ENCODE measurements at places on chromosomes 4 and X. TPM values are rescaled to one million over a fixed set of nuclear protein-coding genes. Genes with fewer than 3 reads are reported as not detected.

The RAB40AL gene
- total RNA-seq: not detected

The MUC7 gene
- total RNA-seq: not detected

The MAGEB16 gene
- total RNA-seq: not detected

- H3K27me3 ChIP-seq: no peaks in the 10 kb centered on the region
- no peak for DNase-seq
- no peak overlapping the region for H3K4me3 ChIP-seq
- no peaks in the 10 kb centered on the region for H3K36me3 ChIP-seq
These were observed 14.6 kb upstream of the PRSS12 start for GRCh38 chr4:118367361-118367760.

GRCh38 chr4:182338063-182338462 lies 94.9 kb downstream of the TENM3 start:
- H3K4me3 ChIP-seq: no peak overlapping the region
- no peaks in the 10 kb centered on the region for H3K27me3 ChIP-seq
- no peaks in the 10 kb centered on the region for H3K4me1 ChIP-seq
- H3K27ac ChIP-seq: no peak overlapping the region
- no peaks in the 10 kb centered on the region for H3K36me3 ChIP-seq

DNA sequence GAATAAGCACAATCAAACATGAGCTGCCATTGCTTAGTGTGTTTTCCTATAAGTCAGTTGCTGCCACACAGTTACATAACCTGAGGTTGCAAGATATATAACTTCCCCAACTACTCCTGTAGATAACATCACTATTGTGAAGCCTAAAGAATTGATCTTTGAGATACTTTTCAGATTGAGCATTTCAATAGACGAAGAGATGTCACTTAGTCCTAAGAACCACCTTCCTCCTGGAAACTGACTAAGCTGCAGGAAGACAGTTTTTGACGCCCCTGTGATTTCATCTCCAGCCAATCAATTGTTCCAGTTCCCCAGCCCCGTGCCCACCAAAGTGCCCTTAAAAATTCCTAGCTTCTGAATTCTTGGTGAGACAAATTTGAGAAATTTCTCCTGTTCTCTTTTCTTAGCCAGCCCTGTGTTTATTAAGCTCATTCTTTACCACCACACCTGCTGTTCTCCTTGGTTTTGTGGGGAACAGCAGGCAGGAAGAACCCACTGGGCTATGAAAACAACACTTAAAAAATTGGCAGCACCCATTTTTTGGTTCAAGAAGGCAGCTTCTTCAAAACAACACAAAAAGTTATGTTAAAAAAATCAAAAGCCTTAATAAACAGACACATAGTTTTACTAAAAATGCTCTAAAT lies 317.1 kb upstream of the PABPC4L start:
- no peak for DNase-seq
- H3K27me3 ChIP-seq: no peaks in the 10 kb centered on the region
- no peak overlapping the region for H3K4me3 ChIP-seq
- no peak overlapping the region for H3K27ac ChIP-seq
- no peaks in the 10 kb centered on the region for H3K36me3 ChIP-seq
- no peaks in the 10 kb centered on the region for H3K4me1 ChIP-seq

GRCh38 chr4:124028182-124028581 lies 631.6 kb downstream of the SPRY1 start:
- no peaks in the 10 kb centered on the region for H3K27me3 ChIP-seq
- H3K36me3 ChIP-seq: no peaks in the 10 kb centered on the region
- peak overlapping the region; percentile 50 for H3K27ac ChIP-seq
- no peak overlapping the region for H3K4me3 ChIP-seq

GRCh38 chr4:17447675-17448298 lies 64.1 kb downstream of the QDPR start:
- H3K4me1 ChIP-seq: no peaks in the 10 kb centered on the region
- no peaks in the 10 kb centered on the region for H3K27me3 ChIP-seq
- DNase-seq: peak; percentile 77
- no peaks in the 10 kb centered on the region for H3K36me3 ChIP-seq

DNA sequence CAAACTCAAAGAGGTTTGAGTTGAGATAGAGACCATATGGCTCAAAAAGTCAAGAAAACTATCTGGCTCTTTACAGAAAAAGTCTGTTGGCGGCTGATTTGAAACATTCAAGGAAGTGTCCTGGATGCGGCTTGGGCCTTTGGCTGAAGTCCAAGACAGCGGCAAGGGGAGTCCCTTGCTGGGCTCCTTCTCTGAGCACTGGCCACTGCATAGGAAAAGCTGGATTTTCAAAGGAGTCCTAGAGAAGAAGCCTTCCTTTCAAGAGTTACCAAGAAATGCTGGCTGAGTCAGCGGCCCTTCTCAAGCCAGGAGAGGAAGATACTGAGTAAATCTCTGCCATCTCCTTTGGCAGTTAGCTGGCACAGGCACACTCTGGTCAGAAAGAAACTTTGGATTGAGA lies 12.1 kb downstream of the APLN start:
- H3K27ac ChIP-seq: no peak overlapping the region
- DNase-seq: peak; percentile 31
- no peaks in the 10 kb centered on the region for H3K36me3 ChIP-seq
- no peaks in the 10 kb centered on the region for H3K4me1 ChIP-seq

DNA sequence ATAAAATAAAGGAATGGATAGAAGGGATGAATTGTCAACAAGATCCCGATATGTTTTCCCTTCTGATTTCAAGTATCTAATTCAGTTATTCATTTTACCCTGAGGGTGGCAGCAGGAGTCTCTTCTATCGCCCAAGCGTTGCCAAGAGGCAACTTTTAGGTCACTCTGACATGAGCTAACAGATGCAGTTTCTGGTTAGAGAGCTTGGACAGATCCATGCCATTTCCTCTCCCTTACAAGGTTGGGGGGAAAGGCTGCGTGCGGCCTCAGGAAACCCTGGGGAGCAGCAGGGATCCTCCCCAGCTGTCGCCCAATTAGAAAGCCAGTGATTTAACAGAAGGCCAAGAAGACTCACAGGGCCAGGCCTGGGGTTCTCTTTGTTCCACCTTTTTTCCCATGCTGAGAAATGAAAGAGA lies 35.3 kb upstream of the WAS start:
- H3K36me3 ChIP-seq: no peaks in the 10 kb centered on the region
- H3K27me3 ChIP-seq: no peaks in the 10 kb centered on the region
- peak; percentile 82 for DNase-seq
- no peak overlapping the region for H3K27ac ChIP-seq
- H3K4me3 ChIP-seq: no peak overlapping the region

DNA sequence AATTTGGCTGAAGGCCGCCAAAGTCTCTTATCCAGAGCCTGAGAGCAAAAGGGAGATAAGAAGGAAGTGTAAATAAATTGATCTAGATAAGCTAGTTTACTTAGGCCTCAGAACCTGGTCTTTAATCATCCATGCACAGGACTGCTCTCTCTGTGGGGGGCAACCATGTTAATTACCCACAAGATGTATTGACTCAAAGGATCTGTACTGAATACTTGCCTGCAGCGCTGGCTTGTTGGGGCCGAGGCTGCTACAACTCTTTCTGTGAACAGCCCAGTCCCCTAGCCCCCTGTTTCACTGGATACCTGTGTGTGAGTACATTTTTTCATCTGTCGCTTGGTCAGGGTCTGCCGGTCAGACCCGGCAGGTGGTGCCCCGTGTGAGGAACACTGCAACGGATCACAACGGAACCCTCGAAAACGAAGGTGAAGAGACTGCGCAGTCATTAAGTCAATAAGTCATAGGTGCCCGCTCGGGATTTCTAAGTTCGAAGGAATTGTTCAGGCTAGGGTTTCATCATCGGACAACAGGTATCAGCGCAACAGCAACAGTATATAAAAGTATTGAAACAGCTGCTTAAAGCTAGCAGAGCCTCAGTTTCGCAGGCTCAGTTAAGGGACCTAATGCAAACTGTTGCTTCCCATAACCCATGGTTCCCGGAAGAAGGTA lies 8.3 kb downstream of the MAGEA11 start:
- H3K4me3 ChIP-seq: no peak overlapping the region
- no peaks in the 10 kb centered on the region for H3K36me3 ChIP-seq
- H3K27ac ChIP-seq: no peak overlapping the region
- no peak for DNase-seq
- H3K4me1 ChIP-seq: no peaks in the 10 kb centered on the region

GRCh38 chr4:105068516-105068915 lies 78.2 kb upstream of the TET2 start:
- no peaks in the 10 kb centered on the region for H3K36me3 ChIP-seq
- no peak overlapping the region for H3K4me3 ChIP-seq
- H3K27me3 ChIP-seq: no peaks in the 10 kb centered on the region
- H3K27ac ChIP-seq: no peak overlapping the region
- DNase-seq: no peak
- no peaks in the 10 kb centered on the region for H3K4me1 ChIP-seq
